ENCODE measurements at places on chromosomes 7 and 10.

- DNase-seq, result no peak
Measured at GRCh38 chr7:54189330-54189729, 352.8 kb upstream of the VSTM2A start.

- peak; percentile 50 for DNase-seq
Measured at GRCh38 chr10:86533328-86533727, 11.7 kb upstream of the WAPL start.

GRCh38 chr7:104241538-104242209 is 33.9 kb upstream of the ORC5 start:
- DNase-seq, result no peak

GRCh38 chr10:4215485-4215884 is 430.5 kb upstream of the KLF6 start:
- no peak for DNase-seq

DNA sequence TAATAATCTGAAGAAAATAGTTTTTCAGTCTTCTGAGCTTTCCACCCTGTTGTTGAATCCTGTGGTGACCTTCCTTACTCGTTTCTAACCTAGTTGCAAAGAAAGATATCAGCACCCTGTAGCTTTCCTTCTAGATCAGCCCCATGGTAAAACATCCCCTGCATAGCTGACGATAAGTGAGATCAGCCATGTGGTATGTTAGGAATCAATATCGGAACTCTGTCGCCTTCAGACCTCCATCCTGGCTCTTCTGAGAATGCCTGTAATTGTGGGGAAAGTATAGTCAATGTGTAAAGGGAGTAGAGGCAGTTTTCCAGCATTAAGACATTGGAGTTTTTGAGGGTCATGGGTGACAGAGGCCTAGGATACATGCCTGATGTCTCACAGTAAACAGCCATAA is 151.8 kb downstream of the LRRC4 start:
- no peak for DNase-seq

DNA sequence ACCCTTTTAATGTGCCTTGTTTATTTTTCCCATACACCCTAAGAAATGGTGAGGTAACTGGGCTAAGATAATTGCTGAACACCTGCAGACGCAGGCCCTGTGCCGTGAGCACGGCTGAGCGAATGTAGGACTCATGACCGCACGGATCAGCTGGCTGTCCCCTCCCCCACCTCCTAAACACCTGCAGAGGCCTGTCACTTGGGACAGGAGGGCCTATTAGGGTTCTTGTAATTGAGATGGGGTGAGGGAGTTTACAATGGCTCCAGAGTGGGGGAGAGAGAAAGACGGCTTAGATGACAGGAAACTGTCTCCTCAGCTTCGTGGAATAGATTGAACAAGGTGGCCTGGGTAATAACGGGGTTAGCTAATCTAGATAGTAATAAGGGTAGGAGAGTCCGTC is 291.7 kb upstream of the HABP2 start:
- no peak for DNase-seq

- DNase-seq, result no peak
Measured at GRCh38 chr7:99380032-99380822, 5.7 kb downstream of the ARPC1B start.

DNA sequence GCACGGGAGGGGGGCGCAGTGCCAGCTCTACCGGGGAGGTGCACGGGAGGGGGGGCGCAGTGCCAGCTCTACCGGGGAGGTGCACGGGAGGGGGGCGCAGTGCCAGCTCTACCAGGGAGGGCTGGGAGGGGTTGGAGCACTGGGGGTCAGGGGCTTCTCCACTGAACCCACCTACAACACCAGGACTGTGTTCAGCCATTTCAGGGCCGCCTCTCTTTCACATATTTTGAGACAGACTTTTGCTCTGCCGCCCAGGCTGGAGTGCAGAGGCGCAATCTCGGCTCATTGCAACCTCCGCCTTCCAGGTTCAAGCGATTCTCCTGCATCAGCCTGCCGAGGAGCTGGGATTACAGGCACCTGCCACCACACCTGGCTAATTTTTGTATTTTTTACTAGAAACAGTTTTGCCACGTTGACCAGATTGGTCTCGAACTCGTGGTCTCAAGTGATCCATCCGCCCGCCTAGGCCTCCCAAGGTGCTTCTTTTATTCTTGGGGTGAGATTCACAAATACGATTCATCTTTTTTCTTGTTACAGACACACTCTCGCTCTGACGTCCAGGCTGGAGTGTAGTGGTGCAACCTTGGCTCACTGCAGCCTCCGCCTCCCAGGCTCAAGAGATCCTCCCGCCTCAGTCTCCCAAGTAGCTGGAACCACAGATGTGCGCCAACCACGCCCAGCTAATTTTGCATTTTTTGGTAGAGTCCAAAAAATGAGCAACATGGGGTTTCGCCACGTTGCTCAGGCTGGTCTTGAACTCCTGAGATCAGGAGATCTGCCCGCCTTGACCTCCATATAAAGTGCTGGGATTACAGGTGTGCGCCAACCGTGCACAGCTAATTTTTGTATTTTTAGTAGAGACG is 37.0 kb downstream of the ADAP1 start:
- DNase-seq, result no peak

DNA sequence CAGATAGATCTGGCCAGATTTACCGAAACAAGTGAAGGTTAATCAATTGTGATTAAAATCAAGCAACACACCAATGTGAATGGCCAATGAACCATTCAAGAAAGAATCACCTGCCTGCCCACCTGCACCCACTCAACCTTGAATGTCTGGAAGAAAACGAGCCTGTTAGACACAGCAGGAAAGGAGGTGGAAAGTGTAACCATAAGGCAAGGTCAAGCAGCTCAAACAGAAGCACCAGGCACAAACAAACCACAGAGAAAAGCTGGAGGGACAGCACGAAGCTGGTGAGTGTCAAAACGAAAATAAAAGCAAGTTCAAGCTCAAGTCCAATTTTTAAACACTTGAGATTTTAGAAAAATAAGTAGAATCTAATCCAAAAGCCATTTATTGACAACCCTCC is 64.9 kb downstream of the STEAP1B start:
- DNase-seq, result no peak
